Smooth muscle cell of the brain vasculature (primary cell): ENCODE measurements at places on chromosomes 1 and 21.

GRCh38 chr1:4529446-4530165 is 124.8 kb upstream of the AJAP1 start:
- DNase-seq = no peak

DNA sequence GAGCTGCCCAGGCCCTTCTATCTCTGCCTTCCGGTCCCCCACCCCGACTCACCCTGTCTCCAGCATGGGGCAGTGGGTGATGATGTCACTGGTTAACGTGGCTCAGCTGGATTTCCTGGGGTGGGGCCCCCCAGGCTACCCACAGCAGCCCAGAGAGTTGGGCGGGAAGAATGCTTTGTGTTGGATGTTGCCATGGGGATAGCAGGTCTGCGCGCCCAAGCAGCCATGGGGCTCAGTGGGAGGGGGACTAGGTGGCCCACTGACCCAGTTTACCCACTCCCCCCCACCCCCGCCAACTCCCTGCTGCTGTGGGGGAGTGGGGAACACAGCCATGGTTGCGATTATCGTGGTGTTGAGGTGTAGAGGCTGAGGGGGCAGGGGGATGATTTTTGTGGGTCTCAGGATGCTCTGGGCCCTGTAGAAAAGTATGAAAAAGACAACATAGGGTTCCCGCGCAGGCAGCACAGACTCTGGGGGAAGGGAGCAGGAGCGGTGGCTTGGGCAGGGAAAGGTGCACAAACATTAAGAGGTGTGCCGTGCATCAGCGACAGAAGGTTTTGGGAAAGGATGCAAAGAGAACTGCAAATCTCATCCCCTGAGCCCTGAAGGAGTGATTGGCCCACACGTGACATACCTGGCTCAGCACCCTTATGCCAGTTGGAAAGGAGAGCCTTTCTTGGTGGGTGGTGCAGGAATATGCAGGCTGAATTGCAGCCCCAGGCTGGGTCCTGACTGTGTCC is 8.5 kb downstream of the CELSR2 start:
- no peak for DNase-seq

DNA sequence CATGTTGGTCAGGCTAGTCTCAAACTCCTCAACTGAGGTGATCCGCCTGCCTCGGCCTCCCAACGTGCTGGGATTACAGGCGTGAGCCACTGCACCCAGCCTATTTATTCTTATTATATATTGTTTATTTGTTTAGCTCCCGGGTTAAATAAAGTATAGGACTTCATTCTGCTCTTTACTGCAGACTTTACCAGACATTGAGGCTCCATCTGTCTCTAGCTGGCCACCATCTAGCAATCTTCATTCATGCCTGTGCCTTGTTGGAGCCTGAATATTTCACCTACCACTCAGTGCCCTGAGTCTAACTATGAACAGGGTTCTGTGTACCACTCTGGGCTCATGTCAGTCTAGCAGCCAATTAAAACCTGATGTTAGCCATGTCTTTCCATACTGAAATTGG is 2.1 kb upstream of the DDAH1 start:
- no peak for DNase-seq

DNA sequence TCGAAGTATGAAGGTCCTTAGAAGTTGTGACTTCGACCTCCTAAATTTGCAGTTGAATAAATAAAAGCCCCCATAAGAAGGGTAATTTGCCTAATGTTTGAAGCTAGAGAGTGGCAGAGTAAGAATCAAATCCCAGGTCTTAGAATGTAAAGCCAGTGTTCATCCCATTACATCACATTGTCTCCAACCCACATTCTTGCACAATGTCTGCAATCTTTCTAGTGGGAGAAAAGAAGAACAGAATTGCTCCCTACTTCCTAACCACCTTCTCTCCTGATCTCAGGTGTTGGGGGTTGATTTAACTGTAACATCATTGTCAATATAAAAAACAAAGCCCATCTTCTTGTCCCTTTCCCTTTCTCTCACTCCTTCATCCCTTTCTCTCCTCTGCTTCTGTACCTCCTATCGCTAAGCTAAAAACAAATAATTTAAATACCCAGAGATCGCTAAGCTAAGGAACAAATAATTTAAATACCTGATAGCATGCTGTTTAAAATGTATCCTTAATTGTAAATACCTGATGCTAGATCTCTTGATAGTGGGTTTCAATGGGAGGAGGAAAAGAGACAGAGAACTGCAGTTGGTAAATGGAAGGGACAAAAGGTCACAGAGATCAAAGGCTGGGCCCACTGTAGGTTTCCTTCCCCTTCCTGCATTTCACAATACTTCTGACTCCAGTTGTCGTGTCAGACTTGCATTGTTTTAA is 32.1 kb upstream of the CCDC190 start:
- no peak for DNase-seq

- DNase-seq = no peak
Measured at GRCh38 chr1:206937425-206937824, 8.8 kb downstream of the PIGR start.

DNA sequence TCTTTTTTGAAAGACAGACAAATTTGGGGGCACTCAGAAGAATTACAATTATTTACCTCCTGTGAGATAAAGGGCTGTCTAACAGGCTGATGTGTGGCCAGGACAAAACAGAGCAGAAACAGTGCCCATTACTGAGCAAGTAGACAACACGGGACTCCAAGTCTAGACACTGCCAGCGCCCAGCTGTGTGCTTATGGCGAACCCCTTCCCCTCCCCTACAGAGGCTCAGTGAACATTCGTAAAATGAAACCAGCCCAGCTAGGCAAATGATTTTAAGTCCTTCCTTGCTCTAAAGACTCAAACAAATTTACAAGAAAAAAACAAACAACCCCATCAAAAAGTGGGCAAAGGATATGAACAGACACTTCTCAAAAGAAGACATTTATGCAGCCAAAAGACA is 91.1 kb downstream of the RUNX1 start:
- no peak for DNase-seq

DNA sequence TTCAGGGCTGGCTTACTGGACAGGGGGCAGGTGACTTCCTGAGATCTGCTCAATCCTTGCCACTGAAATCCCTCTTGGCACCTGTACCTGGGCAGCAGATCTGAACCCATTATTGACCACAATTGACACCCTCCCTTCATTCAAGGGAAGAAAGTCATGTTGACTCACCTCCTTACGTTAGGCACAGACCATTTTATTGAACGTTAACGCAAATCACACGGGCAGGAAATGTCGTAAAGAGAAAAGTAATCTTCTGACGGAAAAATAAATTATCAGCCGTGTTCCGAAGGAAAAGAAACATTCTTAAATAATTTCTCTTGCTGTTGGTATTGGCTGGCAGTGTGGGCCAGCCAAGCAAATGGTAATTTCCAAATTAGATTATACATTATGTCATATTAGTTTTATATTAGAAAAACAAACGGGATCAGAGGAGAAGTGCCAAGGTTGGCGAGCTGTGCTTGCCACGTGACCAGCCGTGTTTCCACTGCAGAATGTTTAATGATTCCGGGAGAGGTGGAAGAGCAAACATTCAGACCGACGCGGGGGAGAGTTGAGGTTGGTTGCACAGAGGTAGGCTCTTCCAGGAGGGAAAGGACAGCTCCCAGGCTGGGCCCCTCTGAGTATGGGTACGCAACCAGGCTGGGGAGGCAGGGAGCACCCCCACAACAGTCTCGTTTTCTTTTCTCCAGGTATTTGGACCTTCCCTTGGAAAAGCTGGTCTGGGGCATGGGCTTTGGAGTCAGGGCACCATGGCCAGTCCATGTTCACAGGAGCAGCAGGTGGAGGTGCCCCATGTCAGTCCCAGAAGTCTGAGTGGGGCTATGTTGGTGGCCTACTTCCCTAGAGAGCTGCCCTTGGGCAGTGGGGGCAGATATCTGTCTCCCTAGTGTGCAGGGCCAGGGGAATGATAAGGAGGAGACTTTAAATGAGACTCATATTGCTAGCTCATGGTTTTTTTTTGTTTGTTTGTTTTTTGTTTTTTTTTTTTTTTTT is 121.1 kb downstream of the FOXD2 start:
- DNase-seq = no peak
